NCI-H1105 treated with DMSO at 0.1 percent for 48 hours (cell line): ENCODE measurements at places on chromosomes 4 and X.

GRCh38 chr4:113559947-113560346 is 201.6 kb downstream of the CAMK2D start:
- no peak for DNase-seq

- DNase-seq, result no peak
These were observed 66.4 kb downstream of the LRBA start for GRCh38 chr4:150948710-150949109.

DNA sequence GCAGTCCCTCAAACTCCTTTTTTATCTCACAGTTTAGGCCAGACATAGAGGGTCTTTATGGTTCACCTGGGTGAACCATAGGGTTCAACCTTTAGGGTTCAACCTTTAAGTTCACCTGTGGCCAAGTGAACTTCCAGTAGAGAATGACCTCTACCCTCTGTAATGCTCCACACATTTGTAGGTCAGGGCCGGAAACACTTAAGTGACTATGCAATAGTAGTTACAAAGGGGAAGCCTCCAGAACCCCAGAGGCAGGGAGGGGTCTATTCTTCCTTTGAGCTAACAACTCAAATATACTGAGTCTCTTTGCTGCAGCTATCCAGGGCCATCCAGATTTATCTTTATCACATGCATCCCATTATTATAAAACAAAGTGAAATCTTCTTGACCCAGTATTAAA is 100.0 kb downstream of the LARP1B start:
- DNase-seq, result no peak

DNA sequence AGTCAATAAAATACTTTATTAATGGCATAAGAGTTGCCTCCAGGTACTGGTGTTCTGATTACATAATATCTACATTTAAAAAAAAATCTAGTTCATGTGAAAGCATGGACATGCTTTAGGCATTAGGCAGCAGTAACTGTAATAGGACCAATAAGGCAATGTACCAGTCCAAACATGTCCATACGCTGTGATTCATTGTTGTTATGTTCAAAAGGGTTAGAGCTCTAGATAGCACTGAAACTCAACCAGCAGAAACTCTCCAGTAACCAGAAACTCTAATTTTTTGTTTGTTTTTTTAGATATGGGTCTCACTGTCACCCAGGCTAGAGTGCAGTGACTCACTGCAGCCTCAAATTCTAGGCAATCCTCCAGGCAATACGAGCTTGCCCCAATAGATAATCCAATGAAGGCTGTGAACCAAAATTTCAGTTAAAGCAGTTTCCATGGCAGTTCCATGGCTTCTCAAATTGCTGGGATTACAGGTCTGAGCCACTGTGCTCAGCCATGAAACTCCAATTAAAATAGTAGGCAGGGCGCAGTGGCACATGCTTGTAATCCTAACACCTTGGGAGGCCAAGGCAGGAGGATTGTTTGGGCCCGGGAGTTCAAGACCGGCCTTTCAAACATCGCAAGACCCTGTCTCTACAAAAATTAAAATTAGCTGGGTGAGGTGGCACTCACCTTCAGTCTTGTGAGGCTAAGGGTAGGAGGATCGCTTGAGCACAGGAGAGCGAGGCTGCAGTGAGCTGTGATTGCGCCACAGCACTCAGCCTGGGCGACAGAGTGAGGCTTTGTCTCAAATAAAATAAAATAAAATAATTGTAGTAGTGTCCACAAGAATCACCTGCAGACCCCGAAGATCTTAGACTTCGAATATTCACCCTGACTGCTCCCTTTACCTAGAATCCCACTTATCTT is 36.3 kb downstream of the MGARP start:
- no peak for DNase-seq

- no peak for DNase-seq
These were observed 703.5 kb downstream of the PDHA2 start for GRCh38 chr4:96543346-96543745.

DNA sequence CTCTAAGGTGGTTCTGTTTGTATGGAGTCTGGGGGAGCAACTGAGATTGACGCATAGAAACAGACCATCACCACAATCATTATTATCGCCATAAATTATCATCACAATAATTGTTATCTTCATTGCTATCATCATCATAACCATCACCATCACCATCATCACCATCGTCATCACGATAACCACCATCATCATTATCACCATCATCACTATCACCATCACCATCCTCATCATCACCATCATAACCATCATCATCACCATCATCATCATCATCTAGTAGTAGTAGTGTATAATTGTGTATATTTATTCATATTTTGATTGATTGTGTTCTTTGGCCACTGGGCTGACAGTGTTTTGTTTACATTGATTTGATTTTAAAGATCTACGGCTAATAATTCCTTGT is 95.7 kb downstream of the NLGN4X start:
- no peak for DNase-seq

- DNase-seq, result no peak
These were observed 239.9 kb upstream of the DKK2 start for GRCh38 chr4:107276052-107276451.

DNA sequence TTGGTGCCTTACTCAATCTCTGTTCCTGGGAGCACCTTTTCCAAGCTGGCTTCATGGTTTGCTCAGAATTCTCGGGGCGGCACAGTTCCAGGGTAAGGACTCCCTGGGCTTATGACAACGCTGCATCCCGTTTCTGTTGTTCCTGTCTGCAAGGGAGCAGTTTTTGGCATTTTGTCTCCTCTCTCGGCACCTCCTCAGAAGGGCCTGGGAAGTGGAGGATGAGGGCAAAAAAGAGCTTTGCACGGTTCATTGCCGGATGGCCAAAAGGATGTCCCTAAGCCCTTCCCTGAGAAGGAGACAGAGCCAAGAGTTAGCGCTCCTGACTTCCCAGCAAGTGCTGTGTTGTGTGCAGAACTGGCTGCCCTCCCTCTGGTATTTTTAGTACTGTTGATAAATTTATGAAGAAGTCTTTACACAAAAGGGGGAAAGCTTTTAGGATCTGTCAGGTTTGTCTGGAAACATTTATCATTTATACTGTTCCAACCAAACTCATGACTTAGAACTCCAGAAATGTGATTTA is 13.4 kb downstream of the SRD5A3 start:
- no peak for DNase-seq

GRCh38 chr4:117385526-117385925 is 300.1 kb upstream of the TRAM1L1 start:
- DNase-seq, result no peak

DNA sequence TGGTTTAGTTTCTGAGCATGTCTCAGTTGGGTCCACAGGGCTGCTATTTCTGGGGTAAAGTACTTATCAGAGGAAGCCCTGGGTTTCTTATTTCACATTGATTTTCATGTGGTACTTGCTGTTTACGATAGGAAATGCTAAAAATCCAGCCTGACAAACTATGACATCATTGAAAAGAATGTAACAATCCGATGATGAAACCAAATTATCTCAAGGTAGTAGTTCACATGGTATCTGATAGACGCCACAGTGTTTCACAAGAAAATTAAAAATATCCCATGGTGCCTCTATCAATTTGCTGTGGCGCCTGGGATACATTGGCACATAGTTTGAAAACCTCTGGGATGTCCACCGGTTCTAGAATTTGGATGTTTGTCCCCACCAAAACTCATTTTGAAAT is 418.9 kb upstream of the RPS6KA3 start:
- no peak for DNase-seq

GRCh38 chr4:112279882-112280315 is 5.8 kb downstream of the TIFA start:
- no peak for DNase-seq
